Posterior vena cava (tissue), 2 donors: ENCODE measurements at places on chromosomes 16 and 17. TPM values are rescaled to one million over a fixed set of nuclear protein-coding genes. Genes with fewer than 3 reads are reported as not detected.

The BIRC5 gene
- 0.19 TPM for total RNA-seq

The KCNH4 gene
- total RNA-seq = 0.33 TPM

DNA sequence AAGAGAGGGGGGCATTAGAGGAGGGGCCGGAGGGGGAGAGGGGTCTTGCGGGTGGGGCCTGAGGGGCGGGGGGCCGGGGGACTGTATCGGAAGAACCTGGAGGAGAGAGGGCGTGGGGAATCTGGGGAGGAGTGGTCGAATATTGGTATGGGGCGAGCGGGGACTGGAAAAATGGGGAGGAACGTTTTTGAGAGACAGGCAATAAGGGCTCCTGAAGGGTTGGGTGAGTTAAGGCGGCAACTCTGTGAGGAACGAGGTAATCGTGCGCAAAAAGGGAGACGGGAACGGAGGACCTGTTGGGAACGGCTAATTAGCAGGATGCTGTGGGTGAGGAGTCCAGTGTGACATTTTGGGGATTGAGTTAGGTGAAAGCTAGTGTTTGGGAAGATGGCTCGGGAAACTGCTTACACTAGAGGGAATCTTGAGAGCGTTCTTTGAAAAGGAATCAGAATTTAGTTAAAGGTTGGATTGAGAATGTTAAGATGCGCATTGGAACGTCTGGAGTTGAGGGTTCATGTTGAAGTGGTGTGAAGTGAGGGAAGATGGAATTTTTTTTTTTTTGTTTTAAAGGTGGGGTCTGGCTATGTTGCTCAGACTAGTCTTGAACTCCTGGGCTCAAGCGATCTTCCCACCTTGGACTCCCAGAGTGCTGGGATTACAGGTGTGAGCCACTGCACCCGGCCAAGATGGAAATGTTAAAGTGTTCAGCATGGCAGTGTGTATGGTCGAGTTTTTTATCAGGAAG, 662 bp downstream of the WIPF2 start:
- peak; percentile 74 for DNase-seq

- no peak for DNase-seq
These were observed 15.6 kb downstream of the GAA start for GRCh38 chr17:80116921-80117380.

DNA sequence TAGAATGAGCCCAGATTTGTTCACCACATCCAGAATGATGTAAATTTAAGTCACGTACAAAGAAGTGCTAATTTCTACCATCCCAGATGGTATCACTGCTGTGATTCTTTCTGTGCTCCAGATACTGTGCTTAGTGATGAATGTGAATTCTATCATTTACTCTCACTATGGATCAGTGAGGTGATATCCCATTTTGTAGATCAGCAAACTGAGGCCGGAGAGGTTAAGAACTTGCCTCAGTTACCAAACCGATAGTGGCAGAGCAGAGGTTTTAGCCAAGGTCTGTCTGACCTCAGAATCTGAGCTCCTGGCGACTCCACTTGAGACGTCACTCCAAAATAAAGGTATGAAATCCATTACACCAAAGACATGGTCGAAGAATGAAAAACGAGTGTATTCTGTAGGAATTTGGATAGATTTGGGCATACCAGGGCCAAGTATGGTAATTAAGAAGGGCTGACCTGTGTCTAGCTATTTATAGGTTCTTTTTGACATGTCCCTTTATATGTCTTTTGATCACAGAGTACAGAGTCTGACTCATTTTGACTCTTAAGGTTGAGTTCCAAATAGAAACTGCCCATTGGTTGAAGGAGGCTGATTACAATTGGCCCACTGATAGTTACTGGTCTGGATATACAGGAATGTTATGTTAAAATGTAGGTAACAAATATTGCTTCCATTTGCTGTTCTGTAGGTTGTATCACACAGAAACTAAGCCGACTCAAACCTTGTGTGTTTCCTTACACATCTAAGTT, 10.0 kb downstream of the MAP2K6 start:
- DNase-seq = no peak

The ZNF624 gene
- 5.2 TPM for total RNA-seq

DNA sequence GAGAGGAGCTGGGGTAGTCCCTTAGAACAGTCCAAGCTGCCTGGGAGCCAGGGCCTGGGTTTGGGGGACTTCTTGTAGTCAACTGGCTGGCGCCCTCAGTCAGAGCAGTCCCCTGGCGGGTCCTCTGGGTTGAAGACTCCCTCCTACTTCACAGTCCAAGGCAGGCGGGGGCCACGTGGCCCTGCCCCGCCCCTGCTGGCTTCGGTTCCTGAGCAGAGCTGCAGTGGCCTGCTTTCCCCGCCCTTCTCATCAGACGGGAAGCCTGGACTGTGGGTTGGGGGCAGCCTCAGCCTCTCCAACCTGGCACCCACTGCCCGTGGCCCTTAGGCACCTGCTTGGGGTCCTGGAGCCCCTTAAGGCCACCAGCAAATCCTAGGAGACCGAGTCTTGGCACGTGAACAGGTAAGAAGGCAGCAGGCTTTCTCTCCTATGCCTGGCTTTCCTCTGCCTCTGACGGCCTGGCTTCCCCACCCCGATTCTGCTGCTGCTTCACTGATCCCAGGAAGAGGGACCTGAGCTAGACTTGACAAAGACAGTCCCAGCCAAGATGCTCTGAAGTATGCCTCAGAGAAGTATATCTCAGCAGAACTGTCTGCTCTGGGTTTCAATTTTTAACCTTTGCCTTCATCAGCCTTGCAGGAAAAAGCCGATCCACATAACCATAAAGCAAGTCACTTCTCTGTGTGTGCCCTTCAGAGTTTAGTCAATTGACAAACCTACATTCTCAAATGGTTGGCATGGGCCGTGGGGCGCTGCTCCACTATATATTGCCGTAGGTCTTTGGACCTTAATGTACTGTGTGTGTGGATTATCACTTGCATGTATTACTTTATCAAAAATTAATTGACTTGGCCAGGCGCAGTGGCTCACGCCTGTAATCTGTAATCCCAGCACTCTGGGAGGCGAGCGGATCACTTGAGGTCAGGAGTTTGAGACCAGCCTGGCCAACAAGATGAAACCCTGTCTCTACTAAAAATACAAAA, 56.3 kb downstream of the SF3B3 start:
- peak; percentile 78 for DNase-seq

The ACSM5 gene
- total RNA-seq = 1.5 TPM

DNA sequence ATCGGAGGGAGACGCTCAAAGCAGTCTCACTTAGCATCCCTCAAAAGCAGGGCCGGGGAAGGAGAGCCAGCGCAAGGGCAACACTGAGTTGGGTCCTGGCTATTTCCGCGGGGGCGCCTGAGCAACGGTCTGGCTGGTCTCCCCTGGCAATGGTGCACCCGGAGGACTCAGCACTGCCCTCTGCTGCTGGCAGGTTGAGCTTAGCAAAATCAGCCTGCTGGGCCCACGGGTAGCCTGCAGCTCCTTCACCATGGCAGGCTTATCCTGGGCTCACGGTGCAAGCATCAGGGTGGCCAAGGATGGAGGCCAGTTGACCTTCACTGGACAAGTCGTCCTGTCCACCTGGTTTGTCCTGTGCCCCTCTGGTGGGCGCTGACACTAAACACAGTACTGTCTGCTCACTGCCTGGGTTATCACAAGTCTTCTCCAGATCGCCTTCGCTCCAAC, 14.4 kb upstream of the ALDH3A1 start:
- DNase-seq = peak; percentile 90

DNA sequence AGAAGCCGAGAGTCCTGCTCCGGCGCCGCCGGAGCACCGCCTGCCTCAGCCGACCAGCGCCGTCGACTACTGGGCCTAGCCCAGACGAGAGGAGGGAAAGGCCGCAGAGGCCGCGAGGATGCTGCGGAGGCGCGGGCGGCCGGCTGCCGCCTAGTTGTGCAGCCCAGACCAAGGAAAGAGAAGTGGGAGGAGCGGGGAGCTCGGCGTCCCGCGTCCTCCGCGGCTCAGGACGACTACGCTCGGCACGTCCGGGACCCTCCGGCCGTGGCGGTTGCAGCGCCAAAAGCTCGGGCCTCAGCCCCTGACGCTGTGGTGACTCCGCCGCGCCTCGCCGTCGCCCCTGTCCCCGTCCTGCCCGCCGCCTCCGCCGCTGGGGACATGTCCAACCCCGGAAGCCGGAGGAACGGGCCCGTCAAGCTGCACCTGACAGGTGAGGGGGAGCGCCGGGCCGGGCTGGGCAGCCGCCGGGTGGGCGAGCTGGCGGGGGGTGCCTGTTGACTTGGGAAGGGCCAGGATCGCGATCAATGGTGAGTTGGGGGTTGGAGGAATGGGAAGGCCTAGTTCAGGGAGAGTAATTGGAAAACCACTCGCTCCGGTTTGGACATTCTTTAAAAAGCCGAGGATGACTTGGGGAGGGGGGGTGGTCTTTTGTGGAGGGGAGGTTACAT, 37.7 kb downstream of the RNF135 start:
- DNase-seq = peak; percentile 89

- no peak for DNase-seq
These were observed 9.4 kb upstream of the GAST start for GRCh38 chr17:41702712-41703111.

DNA sequence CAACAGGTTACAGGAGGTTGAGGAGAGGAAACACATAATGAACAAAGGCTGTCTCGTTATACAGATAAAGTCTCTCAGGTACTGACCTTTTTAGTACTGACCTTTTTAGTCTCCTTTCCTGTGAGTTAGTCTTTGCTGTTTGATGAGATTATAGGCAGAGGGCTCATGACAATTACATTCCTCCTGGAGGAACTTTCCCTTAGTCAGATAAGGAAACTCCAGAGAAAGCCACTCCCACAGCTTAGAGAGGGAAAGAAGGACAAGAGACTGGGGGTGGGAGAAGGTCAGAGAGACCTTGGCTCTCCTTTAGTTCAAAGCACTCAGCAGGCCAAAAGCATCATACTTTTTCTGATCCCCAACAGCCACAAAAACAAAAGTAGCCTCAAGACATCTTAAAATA, 15.3 kb upstream of the PSMD7 start:
- no peak for DNase-seq

GRCh38 chr16:24821129-24821528, 24.6 kb upstream of the SLC5A11 start:
- DNase-seq = no peak

- DNase-seq = no peak
These were observed 82.3 kb downstream of the NT5M start for GRCh38 chr17:17385491-17385890.

DNA sequence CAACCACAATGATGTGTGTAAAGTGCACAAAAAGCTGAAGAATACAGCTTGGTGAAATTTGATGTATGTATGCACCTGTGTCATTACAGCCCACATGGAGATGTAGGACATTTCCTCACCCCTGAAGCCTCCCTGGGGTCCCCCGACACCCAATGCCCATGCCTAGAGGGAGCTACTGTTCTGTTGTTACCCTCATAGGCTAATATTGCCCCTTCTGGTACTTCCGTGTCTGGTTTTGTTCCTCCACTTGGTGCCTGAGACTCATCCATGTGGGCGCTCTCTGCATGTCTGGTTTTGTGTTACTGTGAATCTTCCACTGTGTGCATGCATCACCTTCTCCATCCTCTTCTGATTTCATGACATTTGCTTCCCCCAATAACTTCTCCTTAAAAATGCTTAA, 18.6 kb downstream of the TNFRSF13B start:
- DNase-seq = no peak

DNA sequence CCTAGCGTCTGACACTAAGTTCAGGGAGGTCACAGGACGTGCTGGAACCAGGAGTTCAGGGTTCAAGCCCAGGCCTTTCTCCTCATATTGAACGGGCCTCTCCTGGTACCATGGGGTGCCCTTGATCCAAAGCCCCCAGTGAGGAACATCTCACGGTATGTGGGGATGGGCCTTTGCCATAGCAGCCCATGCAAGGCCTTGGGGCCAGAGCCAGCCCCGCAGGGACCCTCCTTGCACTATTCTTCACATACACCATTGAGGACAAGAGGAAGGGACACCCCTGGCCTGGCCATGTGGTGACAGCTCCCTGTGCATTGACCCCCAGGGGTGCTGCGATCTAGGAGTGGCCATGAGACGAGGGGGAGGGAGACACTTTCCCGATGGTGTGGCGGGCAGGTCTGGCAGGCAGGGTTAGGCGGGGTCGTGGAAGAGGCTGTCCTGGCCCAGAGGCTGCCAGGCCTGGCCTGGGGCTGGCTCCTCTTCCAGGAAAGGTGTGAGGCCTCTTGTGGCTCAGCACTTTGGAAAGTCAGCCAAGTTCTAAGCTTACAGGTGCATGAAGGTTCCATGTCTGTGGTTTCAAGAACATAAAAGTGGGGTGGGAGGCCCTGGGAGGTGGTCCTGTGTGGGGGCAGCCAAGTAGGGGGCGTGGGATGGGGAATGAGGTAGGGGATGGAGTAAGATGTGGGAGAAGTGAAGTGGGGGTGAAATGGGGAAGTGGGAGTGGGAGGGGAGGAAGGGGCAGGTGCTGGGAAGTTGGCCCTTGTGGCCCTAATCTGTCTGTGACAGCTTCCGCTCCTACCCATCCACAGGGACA, 88.7 kb upstream of the CBX4 start:
- no peak for DNase-seq
